Purkinje cell (primary cell): ENCODE measurements at places on chromosomes 13 and 19. TPM values are rescaled to one million over a fixed set of nuclear protein-coding genes. Genes with fewer than 3 reads are reported as not detected.

NBEA gene
- 81.5 and 81.9 TPM in 2 replicates for polyA plus RNA-seq

TEKTIP1 gene
- not detected in 2 replicates for polyA plus RNA-seq

IFI30 gene
- 0.28 TPM in 1 of 2 replicates, not detected in the other for polyA plus RNA-seq

ZNF536 gene
- polyA plus RNA-seq = 4.6 and 5.2 TPM in 2 replicates

CLDN10 gene
- polyA plus RNA-seq = 48.4 and 63.6 TPM in 2 replicates

TIMM50 gene
- 62.3 and 76.3 TPM in 2 replicates for polyA plus RNA-seq

ZNF480 gene
- polyA plus RNA-seq = 3.7 and 10.3 TPM in 2 replicates

UBE2S gene
- polyA plus RNA-seq = 1.3 and 1.6 TPM in 2 replicates

SLITRK6 gene
- polyA plus RNA-seq = 0.82 TPM in 1 of 2 replicates, not detected in the other

LGALS4 gene
- not detected in 2 replicates for polyA plus RNA-seq

LGALS14 gene
- polyA plus RNA-seq = not detected in 2 replicates

ZNF792 gene
- polyA plus RNA-seq = 0.50 TPM in 1 of 2 replicates, not detected in the other

GARRE1 gene
- 1.9 and 3.5 TPM in 2 replicates for polyA plus RNA-seq

ZNF160 gene
- 6.8 and 8.2 TPM in 2 replicates for polyA plus RNA-seq

SIGLEC12 gene
- not detected in 2 replicates for polyA plus RNA-seq

DHDH gene
- polyA plus RNA-seq = not detected in 2 replicates

C19orf18 gene
- 0.45 TPM in 1 of 2 replicates, not detected in the other for polyA plus RNA-seq

AMH gene
- not detected in 2 replicates for polyA plus RNA-seq

ADGRE3 gene
- polyA plus RNA-seq = not detected in 2 replicates

PSG3 gene
- polyA plus RNA-seq = not detected in 2 replicates

RB1 gene
- polyA plus RNA-seq = 23.0 and 24.1 TPM in 2 replicates

SIGLEC5 gene
- polyA plus RNA-seq = not detected in 2 replicates

FXYD1 gene
- 6.4 and 8.3 TPM in 2 replicates for polyA plus RNA-seq

ZNF837 gene
- not detected in 2 replicates for polyA plus RNA-seq

PROSER1 gene
- polyA plus RNA-seq = 6.6 and 7.9 TPM in 2 replicates

SMIM17 gene
- polyA plus RNA-seq = 3.7 TPM in 1 of 2 replicates, not detected in the other

SHISA2 gene
- 19.1 and 20.1 TPM in 2 replicates for polyA plus RNA-seq

MBD3L3 gene
- polyA plus RNA-seq = not detected in 2 replicates

PRRG2 gene
- 0.17 TPM in 1 of 2 replicates, not detected in the other for polyA plus RNA-seq

MISP gene
- polyA plus RNA-seq = not detected in 2 replicates

MEDAG gene
- 0.29 and 1.1 TPM in 2 replicates for polyA plus RNA-seq

ZNF835 gene
- polyA plus RNA-seq = 0.27 and 1.0 TPM in 2 replicates

STARD13 gene
- polyA plus RNA-seq = 3.7 and 7.8 TPM in 2 replicates

CALR3 gene
- polyA plus RNA-seq = not detected in 2 replicates
